Sigmoid colon (tissue), 7 donors: ENCODE measurements at places on chromosomes 6 and 20. TPM values are rescaled to one million over a fixed set of nuclear protein-coding genes. Genes with fewer than 3 reads are reported as not detected.

Gene HEY2
- polyA plus RNA-seq = not detected

Gene SCAF8
- 13.3 TPM for polyA plus RNA-seq

Gene FYN
- 35.4 TPM for polyA plus RNA-seq

Gene BTNL2
- not detected for polyA plus RNA-seq

Gene KIF3B
- polyA plus RNA-seq = 45.8 TPM
